ENCODE measurements at places on chromosomes 1 and 21. TPM values are rescaled to one million over a fixed set of nuclear protein-coding genes. Genes with fewer than 3 reads are reported as not detected.

Gene CRP
- total RNA-seq = not detected

Gene HSF2BP
- 0.81 TPM for total RNA-seq

Gene OR2G6
- not detected for total RNA-seq

Gene CMPK1
- total RNA-seq = 146 TPM

Gene BTF3L4
- 46.0 TPM for total RNA-seq

Gene CCDC190
- total RNA-seq = not detected

Gene SLC1A7
- 0.83 TPM for total RNA-seq

Gene FAM177B
- 0.36 TPM for total RNA-seq

Gene MYCL
- total RNA-seq = 0.14 TPM

Gene SPRR2B
- total RNA-seq = not detected

Gene LRRC39
- total RNA-seq = 4.2 TPM

Gene LCA5L
- 1.1 TPM for total RNA-seq

Gene DRAXIN
- total RNA-seq = not detected

Gene UBL4B
- not detected for total RNA-seq

Gene ZSWIM5
- total RNA-seq = 3.3 TPM

Gene OBSCN
- 12.1 TPM for total RNA-seq

Gene S100A12
- not detected for total RNA-seq

Gene MIXL1
- not detected for total RNA-seq

Gene HIVEP3
- 3.2 TPM for total RNA-seq

Gene C1orf115
- total RNA-seq = 6.2 TPM

Gene FAM72B
- total RNA-seq = 0.16 TPM

Gene CD48
- 4.1 TPM for total RNA-seq

Gene BCAN
- 2.0 TPM for total RNA-seq

Gene FHAD1
- 1.1 TPM for total RNA-seq

Gene S100A1
- 7.5 TPM for total RNA-seq

Gene PTGER3
- 49.0 TPM for total RNA-seq

Gene OR2T2
- total RNA-seq = not detected

Gene UBE2U
- not detected for total RNA-seq

Gene PLEKHN1
- not detected for total RNA-seq

Gene UBXN10
- total RNA-seq = 22.2 TPM

Gene AMY2A
- not detected for total RNA-seq

Gene MPL
- total RNA-seq = not detected

Gene HSD3B1
- total RNA-seq = not detected

Gene SLC30A10
- total RNA-seq = not detected

Measured in sigmoid colon (tissue), 7 donors.